Activated T-helper 17 cell treated with anti-CD3 and anti-CD28 coated beads, Interleukin-2, amount 50 U/mL, for 72 hours (primary cell): ENCODE measurements at places on chromosomes 16 and 17. TPM values are rescaled to one million over a fixed set of nuclear protein-coding genes. Genes with fewer than 3 reads are reported as not detected.
A peak's percentile ranks its signal among the peaks of the same experiment; 100 is the strongest.

DNA sequence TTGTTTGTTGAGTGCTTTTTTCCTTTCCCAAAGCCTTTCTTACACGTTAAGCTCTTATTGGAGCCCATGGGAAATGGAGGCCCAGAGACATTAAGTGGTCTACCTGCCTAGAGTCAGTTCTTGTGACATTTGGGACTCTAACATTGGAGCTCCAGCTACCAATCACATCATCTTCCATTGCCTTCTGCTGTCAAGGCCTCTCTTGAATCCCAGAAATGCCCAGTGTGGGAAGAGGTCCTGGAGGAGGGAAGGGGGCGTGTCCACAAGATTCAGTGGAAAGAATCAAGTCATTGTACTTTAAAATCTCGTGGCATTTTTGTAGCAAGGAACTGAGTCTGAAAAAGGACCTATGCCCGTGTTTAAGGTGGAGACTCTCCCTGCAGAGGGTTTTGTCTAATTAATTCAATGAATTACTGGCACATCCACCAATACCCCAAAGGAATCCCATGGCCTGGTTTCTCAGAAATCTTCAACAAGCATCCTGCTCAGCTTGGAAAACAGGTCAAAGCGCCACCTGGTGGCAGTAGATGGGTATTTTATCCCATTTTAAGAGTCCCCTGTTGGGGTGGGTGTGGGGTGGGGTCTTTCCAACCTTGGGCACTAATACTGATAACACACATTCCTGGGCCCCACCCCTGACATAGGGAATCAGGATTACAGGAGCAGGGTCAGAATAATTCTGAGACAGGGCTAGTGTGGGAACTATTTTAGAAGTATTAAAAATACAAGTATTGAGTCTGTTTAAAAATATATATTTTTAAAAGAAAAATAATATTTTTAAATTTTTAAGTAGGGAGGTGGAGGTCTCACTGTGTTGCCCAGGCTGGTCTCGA, 24.6 kb downstream of the GPT2 start:
- ATAC-seq, result peak; percentile 61

DNA sequence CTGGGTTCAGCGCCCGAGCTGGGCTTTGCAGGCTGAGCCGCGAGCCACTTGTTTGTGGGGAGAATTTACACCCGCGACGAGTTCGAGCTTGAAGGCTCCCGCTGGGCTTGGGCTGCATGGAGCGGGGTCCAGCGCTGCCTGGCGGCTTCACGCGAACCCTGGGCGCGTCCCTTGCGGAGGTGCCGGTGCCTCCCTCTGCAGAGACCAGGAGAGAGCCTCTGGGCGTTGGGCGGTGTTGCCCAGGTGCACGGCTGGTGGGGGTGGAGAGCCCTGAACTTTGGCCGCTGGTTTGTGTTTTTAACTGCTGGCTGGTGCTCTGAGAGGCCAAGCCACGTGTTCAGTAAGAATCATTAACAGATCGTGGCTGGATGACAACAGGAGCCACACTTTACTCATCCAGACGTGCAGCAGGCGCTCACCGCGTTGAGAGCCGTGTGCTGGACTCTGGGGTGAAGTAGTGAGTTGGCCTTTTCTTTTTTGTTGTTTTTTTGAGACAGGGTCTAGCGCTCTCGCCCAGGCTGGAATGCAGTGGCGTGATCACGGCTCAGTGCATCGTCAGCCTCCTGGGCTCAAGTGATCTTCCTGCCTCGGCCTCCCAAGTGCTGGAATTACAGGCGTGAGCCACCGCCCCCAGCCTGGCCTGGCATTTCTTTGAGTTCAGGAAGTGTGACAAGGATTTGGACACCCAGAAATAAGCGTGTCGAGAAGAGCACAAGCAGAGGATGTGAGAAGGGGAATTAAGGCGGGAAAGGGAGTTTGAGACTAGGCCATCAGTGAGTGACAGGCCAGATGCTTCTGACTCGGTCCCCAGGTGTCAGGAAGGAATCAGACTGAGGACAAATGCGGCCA, 827 bp downstream of the CDK10 start:
- ATAC-seq, result peak; percentile 36

- ATAC-seq, result no peak
Measured at GRCh38 chr17:10415161-10415560, 6.6 kb downstream of the MYH8 start.

- ATAC-seq, result no peak
Measured at GRCh38 chr16:85350973-85351372, 238.7 kb upstream of the CIBAR2 start.

DNA sequence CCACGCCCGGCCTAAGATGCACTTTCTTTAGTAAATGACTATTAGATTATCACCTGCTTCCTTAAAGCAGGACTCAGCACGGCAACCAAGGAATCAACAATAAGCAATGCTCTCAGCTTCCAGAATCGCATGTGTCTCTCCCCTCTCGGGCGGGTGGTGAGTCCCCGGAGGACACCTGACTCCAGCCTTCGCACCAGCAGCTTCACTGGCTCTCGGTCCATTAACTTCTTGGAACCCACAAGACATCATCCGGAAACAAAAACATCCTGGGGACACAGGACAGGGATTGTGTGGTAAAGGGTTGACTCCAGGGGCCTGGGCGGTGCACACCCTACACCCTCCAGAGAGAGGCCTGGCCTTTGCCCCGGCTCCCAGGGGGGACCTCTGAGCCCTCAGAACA, 22.7 kb downstream of the UTS2R start:
- ATAC-seq, result no peak

TBC1D26 gene
- total RNA-seq, result 1.5 TPM

MYH2 gene
- not detected for total RNA-seq

RTN4RL1 gene
- 0.09 TPM for total RNA-seq
